ELR (cell line): ENCODE measurements at places on chromosomes 4 and X.

GRCh38 chr4:170538821-170539473 lies 449.2 kb upstream of the AADAT start:
- DNase-seq, result no peak

DNA sequence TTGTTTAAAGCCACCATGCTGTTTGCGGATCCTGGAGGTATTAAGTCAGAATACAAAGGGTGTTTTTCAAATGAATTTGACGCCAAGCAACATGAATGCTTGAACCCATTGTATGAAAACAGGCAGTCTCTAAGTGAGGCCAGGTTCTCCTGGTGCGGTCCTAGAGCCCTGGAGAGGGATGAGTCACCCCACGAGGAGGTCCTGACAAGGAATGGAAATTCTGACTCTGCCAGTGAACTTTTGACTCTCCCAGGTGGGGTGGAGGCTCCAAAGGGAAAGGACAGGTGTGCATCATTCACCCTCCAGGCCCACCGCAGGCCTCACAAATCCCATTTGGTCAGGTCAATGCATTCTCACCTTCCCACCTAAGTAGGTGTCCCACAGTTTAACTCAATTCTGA lies 1.5 kb downstream of the TRIM2 start:
- peak; percentile 13 for DNase-seq

DNA sequence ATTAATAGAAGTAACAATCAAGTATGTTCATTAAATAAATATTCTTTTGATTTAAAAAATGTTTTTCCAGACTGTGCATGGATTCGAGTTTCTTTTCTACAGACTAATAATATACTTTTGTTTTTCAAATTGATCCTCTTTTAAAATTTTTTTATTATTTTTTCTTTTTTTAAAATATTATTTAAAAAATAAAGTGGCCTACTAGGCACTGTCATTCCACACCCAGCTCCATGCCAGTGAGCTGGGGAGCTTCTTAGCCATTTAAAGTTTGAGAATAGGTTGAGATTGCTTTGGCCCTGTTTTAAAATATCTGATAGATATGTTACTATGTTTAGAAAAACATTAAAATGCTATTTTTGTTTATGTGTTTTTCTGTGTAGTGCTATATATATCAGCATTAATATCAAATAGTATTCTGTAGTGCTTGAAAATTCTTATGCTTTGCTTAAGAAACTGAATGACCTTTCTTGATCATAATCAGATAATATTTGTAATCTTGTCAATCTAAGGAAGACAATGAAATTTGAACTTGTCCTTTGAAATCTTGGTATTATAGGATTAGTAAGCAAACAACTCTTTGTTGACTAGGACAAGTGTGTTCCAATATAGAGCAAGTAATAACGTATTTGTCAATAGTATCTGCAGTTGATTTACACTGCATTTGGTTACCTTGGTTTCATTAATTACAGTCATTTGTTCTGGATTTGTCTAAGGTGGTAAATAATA lies 12.6 kb downstream of the PCDH10 start:
- no peak for DNase-seq

GRCh38 chr4:40227284-40227683 lies 30.5 kb downstream of the RHOH start:
- DNase-seq, result no peak

GRCh38 chr4:121200795-121201472 lies 36.8 kb upstream of the TNIP3 start:
- DNase-seq, result no peak

DNA sequence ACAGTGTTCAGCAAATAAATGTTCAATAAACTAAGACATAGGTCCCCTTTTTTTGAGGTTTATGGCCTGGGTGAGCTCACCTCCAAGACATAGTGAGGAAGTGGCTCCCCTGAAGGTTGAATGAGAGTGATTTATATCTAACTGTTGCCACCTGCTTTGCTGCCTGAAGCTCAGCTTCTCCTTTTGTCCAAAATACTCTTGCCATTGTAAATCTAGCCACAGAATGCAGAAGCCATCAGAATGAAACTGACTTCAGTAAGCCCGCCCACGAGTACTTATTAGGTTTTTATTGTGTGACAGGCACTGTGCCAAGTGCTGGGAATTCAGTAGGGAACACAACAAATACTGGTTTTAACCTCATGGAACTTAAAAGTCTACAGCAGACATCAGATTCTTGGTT lies 18.0 kb downstream of the SPINK2 start:
- no peak for DNase-seq

GRCh38 chr4:180179146-180179545 lies 2064.1 kb upstream of the TENM3 start:
- DNase-seq, result no peak

GRCh38 chr4:121212806-121213205 lies 48.7 kb upstream of the TNIP3 start:
- no peak for DNase-seq

DNA sequence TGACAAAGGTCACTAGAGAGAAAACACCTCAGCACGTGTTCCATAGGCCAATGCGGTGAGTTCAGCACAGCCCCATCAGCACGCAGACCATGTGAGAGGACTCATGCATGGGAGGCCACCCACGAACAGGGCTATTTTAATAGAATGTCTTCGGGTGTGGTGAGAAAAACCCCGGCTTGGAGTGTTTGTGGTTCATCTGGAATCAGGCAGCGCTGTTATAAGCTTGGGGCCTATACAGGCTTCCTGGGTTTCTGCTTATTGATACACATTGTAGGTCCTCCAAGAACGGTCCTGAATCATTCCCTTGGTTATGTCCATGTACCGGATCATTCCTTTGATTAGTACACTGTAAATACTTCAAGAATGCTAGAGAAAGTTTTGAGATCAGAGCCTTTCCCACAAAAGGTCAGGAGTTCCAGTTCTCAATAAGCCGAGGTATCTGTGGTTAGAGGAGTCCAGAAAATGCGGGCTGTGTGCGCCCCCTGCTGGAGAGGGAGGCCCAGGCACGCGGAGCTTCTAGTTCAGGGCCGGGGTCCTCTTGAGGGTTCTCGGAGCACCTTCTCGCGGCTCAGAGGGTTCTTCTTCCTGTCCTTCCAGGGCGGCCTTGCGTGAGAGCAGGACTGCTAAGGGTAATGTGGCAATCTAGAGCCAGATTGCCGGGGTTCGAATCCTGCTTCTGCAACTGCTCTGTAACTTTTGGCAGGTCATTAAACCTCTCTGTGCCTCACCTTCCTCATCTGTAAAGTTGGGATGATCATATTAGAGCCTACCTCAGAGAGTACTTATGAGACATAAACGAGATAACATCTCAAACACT lies 51.8 kb downstream of the TLR10 start:
- DNase-seq, result peak; percentile 90

DNA sequence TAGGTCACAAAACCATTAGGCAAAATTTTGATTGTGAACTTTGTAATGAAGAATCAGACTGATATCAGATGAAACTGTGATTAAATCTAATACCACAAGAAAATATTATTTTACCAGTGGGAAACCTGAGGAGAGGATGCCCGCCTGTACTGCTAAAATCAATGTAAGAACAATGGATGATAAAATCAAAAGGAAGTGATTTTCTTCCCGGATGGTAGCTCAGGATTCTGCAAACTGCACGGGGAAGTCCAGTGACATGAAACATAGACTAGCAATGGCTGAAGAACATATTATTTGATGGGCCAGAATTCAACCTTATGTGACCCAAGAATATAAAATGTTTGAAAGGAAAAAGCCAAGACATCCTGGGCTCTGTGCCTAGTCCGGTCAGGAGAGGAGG lies 974.9 kb downstream of the PCDH18 start:
- DNase-seq, result no peak

DNA sequence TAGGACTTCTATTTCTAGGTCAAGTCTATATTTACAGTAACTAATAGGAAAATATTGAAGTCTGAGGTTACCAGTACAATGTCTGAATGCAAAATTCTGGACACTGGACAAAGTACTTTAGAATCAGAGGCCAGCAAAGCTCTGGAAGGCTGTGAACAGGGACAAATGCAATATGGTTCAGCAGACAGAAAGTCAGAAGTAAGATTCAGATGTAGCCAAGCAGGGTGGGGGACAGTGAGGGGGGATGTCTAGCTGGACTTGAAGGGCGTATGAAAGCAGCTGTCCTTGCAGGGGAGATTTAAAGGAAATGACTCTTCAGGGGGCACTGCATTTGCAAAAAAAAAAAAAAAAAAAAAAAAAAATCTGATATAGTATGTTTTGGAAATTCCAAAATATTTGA lies 2.9 kb downstream of the SORBS2 start:
- DNase-seq, result no peak

GRCh38 chrX:107724653-107725052 lies 50.9 kb downstream of the TSC22D3 start:
- DNase-seq, result no peak

- no peak for DNase-seq
These were observed 211.6 kb upstream of the DKK2 start for GRCh38 chr4:107247738-107248137.

- no peak for DNase-seq
These were observed 2.2 kb upstream of the NKX1-1 start for GRCh38 chr4:1408418-1408817.

DNA sequence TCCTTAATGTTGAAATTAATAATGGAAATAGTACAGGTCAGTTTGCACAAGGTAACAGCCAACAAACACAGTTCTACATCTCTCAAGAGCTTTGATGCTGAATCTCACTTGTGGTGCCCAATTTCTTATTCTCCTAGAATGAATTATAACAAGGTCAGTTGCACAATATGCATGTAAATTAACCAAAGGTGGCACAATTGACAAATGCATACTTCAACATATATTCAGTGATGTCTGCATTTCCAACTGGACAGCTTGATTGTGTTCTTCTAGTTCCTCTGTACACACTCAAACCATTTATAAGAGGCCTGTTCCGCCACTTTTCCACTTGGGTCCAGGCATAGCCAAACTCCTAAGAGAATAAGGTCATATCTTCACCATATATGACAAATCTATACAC lies 210.3 kb upstream of the EPHA5 start:
- DNase-seq, result no peak

- DNase-seq, result peak; percentile 19
These were observed 94.2 kb downstream of the PHEX start for GRCh38 chrX:22126327-22126726.

DNA sequence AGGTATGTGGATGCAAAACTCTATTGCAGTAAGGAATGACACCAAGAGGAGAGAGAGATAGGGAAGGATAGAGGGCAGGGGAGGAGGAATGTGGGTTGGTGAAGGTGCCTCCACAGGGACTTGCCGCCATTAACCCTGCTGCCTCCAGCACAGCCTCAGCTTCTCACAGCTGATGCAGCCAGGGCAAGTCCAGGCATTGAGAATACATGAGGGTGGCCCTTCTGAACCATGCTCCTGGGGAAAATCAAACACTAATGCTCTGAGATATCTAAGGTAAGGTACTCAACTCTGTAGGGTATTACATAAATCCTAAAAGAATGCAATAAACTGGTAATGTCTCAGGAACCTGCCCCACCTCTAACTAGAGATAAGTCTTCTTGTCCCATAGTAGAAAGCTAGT lies 28.7 kb downstream of the UGT2B7 start:
- no peak for DNase-seq
